Activated naive CD4-positive, alpha-beta T cell treated with anti-CD3 and anti-CD28 coated beads, Interleukin-2, amount 10 ng/mL, durations not matched to agents 5 hours and 36 hours (primary cell): ENCODE measurements at places on chromosomes 12 and 14. TPM values are rescaled to one million over a fixed set of nuclear protein-coding genes. Genes with fewer than 3 reads are reported as not detected.

SERPINA12 gene
- total RNA-seq = not detected

TAMALIN gene
- 18.3 TPM for total RNA-seq

SLCO1B1 gene
- total RNA-seq = not detected

RNU4-1 gene
- 1,844 TPM for total RNA-seq

MMP17 gene
- total RNA-seq = 0.17 TPM
